ENCODE measurements at places on chromosomes 11 and 22. TPM values are rescaled to one million over a fixed set of nuclear protein-coding genes. Genes with fewer than 3 reads are reported as not detected.

The SLC7A4 gene
- total RNA-seq: not detected

The OR52R1 gene
- total RNA-seq: not detected

The OR2AG2 gene
- under 0.01 TPM for total RNA-seq

The F2 gene
- not detected for total RNA-seq

The LRRC74B gene
- not detected for total RNA-seq

The FOLR2 gene
- not detected for total RNA-seq

The CLDN5 gene
- total RNA-seq: 926 TPM

The SMIM35 gene
- not detected for total RNA-seq

The C22orf31 gene
- not detected for total RNA-seq
